ENCODE measurements at places on chromosomes 3 and 15.

GRCh38 chr3:194470615-194471014, 16.2 kb downstream of the ATP13A3 start:
- no peak for DNase-seq

DNA sequence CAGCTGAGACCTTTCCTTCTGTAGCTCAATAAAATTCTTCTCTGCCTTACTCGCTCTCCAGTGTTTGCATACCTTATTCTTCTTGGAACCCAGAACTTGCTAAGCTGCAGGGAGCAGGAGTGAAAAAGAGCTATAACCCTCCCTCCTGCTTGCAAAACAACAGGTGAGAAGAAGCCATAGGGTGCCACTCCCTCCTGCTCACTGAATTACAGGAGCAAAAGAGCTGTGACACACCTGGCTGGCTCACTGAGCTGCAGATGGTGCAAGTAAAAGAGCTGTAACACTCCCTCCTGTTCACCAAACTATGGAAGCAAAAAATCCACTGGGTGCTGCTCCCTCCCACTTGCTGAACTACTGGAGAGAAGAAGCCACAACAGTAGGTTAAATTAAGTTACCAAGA, 44.2 kb upstream of the C2CD4B start:
- DNase-seq, result no peak

DNA sequence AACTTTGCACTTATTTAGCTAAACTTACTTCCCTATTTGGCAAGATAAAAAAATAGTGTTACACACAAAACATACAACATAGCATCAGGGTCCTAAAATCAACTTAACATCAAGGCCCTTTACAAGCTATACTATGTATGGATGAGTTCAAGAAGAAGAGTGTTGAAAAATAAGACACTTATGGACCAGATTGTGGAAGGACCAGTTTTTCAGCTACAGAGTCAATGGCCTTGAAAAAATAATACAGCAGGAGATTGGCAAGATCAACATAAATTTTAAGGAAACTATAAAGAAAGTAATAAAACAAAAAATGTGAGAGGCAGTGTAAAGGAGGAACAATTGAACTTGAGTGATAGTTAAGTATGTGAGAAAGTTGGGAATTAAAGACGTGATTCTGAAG, 66.3 kb upstream of the BBX start:
- no peak for DNase-seq

- no peak for DNase-seq
These were observed 355.5 kb downstream of the NTRK3 start for GRCh38 chr15:87901008-87901407.

DNA sequence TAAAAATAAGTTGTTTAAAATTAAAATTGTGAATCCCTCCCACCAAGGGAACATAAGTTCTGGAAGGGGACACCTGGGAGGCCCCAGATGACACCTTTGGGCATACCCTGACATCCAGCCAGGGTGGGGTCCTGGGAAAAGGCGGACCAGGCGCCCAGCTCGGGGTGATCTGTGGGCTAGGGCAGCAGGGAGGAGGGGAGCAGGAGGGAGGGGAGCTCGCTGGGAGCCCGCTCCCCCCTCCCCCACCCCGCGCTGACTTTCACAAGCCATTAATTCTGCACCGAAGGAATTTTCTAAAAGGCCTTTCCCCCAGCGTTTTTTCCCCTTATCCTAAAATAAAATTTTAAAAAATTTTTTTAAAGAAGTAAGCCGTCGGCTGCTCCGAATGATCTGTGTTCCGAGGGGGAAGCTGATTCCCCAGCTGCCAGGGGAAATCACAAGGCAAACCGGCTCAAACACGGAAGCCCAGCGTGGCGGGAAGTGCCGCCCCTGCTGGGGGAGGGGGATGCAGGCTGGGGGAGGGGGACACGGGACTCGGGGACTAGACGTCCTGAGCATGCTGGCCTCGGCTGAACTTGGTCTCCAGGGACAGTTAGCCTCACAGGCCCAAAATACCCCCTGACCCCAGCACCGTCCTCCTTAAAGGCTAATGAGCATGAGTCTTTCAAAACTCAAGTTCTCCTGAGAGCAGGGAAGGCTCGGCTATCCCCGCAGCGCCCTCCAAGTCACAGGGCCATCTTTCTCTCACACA, 13.9 kb downstream of the PLXND1 start:
- no peak for DNase-seq

- no peak for DNase-seq
These were observed 112.3 kb downstream of the WDR76 start for GRCh38 chr15:43939070-43939469.

DNA sequence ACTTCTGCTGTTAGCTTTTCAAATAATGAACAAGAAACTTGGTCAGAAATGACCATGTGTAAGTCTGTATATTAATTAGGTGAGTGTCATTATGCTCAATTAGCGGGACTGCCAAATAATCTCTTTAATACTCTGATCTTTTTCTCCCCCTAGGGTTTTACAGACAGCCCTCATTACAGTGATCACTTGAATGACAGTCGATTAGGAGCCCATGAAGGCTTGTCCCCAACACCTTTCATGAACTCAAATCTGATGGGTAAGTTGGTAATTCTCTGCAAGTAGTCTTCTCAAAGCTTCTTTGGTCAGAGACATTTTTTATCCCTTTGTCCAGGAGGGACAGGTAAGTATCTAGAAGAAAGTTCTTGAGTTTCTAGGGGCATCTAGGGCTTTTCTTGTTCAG, 173.2 kb downstream of the TCF12 start:
- no peak for DNase-seq

DNA sequence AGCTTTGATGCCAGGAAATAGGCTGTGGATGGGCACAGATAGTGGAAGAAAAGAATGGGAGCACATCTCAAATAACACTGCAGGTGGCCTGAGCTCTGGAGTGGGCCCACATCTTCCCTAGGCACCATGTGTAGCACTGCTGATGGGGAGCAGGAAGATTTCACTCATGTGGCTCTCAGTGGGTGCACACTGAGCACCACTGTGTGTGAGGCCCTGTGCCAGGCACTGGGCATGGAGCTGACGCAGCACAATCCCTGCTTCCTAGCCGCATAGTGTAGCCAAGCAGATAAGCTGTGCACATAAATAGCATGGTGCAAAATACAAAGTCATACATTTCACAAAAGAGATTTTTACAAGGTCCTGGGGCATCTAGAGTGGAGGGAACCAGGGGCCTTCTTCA, 101.6 kb downstream of the MOBP start:
- DNase-seq, result no peak

DNA sequence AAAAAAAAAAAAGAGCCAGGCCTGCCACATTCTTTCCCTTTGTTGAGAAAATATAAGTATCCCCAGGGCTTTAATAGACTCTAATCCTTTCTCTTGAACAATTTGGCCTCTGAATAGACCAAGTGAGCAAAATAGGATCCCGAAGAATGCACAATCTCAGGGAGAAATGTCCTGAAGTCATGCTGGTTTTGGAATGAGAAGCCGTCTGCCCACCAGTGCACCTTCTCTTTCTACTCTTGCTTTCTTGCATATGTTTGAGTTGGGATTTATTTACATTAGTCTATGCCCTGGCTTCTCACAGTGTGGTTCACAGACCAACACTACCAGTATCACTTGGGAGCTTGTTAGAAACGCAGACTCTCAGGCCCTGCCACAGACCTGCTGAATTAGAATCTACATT, 153.0 kb downstream of the ZNF621 start:
- DNase-seq, result no peak

GRCh38 chr15:89457086-89457485, 39.3 kb downstream of the RHCG start:
- DNase-seq, result no peak

DNA sequence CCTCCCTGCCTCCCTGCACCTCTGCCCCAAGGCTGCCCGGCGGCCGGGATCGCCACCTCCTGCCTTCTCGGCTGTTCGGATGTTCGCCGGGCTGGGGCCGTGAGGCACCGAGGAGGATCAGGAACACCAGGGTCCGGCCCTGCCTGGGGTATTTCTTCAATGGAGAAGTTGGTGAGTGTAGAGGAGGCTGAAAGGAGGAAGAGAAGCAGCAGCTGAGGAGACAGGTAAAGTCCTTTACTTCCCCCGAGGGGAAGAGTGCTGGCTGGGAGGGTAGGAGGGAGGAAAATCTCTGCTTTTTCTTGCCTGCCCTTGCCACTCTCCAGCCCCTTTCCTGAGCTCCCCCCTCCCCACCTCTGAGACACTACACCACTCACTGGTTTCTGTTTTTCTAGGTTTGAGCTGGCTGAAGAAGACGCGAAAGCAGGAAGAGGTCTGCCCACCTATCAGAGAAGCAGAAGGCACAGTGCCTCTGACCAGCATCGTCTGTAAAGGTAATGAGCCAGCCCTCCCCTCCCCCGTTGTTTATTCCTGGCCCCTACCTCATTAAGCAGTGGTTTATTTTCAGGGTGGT, 519 bp downstream of the ASB7 start:
- DNase-seq, result no peak

GRCh38 chr3:160953686-160954085, 151.5 kb downstream of the B3GALNT1 start:
- no peak for DNase-seq

- DNase-seq, result no peak
These were observed 257.5 kb downstream of the ZNF621 start for GRCh38 chr3:40782111-40782721.

GRCh38 chr3:56918111-56918568, 116.4 kb upstream of the ARHGEF3 start:
- no peak for DNase-seq

All from stimulated activated CD4-positive, alpha-beta T cell treated with anti-CD3 and anti-CD28 coated beads, Interleukin-1b, Interleukin-23, amount 100 ng/mL, for 1 hour (primary cell).